ENCODE measurements at places on chromosomes 2 and 18.

GRCh38 chr2:51994123-51994763 lies 962.3 kb upstream of the NRXN1 start:
- no peak for DNase-seq

DNA sequence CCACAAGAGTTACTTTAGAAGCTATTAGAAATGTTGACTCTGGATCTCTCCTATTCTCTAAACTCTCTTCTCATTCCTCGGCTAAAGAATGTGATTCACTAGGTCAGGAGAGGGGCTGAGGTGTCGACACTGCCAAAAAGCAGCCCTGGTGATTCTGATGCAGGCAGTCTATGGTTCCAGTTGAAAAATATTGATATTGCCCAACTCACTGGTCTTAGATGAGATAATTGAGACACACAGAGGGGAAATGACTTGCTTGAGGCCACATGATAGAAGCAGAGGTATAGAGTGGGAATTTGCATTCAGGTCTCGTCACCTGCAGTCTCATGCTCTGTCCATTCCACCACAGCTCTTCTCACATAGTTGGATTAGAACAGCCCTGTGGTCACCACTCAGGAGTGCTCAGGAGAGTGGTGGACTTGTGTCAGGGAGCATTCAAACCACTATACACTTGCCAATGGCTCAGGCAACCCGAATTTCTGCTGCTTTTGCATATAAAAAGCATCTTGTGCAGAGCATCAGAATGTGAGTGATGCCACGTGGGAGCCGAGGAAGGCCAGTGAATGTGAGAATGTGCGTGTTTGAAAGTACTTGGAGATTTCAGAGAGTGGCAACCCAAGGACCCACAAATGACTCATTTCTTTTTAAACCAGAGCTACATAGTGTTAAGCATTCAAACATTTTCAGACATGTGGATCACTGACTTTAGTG lies 65.1 kb upstream of the CTLA4 start:
- DNase-seq: no peak

- no peak for DNase-seq
Measured at GRCh38 chr2:218022131-218022850, 19.5 kb upstream of the TNS1 start.

DNA sequence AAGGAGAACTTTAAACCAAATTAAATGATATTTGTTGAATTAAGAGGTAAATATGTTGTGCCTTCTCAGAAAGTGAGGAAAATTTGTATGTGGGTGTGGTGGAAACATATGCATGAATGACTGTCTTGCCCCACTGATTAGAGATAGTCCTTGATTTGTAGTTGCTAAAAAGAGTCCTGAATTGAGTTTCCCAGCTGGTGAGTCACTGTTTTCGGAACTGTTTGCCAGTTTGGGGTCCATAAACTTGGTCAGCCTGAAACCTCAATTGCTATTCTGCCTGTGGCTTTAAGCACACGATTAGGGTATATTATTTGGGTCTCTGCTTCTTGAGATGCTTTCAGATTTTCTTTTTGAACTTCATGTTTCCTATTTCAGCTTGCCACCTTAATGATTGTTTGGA lies 53.3 kb downstream of the PIKFYVE start:
- no peak for DNase-seq

DNA sequence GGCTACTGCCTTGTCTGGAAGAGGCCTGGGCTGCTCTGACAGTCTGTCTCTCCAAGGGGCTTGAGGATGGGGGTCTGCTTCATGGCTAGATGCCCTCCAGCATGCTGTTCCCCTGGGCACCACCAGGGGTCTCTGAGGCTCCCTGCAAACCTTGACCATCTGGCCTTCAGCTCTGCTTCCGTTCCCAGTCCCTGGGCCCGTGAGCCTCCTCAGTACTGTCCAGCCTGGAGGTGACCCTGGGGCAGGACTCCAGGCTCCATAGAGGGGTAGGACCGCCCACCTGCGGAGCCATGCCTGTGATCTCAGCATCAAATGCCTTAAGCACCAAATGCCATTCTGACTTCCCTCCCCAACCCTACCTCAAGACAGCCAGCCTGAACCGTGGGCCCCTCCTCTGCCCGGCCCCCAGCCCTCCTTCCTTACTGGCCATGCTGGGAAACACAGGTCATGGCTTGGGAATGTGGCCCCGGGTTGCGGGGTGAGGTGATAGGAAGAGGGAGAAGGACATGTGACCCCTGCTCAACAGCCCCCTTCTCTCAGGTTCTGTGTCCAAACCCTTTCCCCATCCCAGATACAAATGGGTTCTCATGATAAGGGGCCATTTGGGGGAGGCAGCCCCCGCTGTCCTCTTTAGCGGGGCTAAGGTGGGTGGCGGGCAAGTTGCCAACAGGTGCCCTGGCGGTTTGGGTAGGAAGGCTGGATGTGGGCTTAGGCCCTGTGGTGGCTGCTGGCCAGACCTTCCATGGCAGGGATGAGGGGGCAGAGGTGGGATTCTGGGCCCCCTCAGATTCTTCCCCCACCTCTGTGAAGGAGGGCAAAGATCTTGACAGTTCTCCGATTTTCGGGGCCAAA lies 25.0 kb downstream of the SPEG start:
- peak; percentile 40 for DNase-seq

- no peak for DNase-seq
Measured at GRCh38 chr2:150127346-150127990, 360.0 kb downstream of the RND3 start.

- DNase-seq: no peak
Measured at GRCh38 chr2:86016581-86016980, 89.1 kb downstream of the POLR1A start.

- no peak for DNase-seq
Measured at GRCh38 chr2:211129798-211130197, 573.4 kb downstream of the CPS1 start.

GRCh38 chr2:20456636-20457426 lies 10.0 kb downstream of the RHOB start:
- DNase-seq: no peak

GRCh38 chr2:154713675-154714074 lies 15.2 kb downstream of the KCNJ3 start:
- DNase-seq: peak; percentile 23

DNA sequence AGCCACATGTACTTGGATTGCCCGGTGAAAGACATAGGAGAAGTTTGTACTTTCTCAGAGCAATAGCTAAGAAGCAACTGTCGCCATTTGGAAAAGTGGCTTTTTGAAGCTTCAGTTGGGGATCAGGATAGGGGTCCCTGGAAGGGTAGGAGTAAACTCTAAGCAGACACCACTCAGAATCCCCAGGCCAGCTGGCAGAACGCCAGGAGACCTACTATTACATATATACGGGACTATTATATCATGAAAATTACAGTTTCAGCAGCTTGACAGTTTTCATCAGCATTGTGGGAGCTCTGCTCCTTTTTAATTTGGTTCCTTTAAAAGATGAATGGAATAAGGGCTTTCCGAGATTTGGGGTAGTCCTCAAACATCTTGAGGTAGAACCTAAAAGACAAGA lies 54.9 kb downstream of the SRD5A2 start:
- DNase-seq: no peak

- peak; percentile 55 for DNase-seq
Measured at GRCh38 chr2:127700527-127701192, 637 bp upstream of the SFT2D3 start.

All from Ammon's horn (tissue), 1 donor.